Stimulated activated CD4-positive, alpha-beta T cell treated with anti-CD3 and anti-CD28 coated beads, TNF-alpha, amount 100 ng/mL, for 4 hours (primary cell): ENCODE measurements at places on chromosomes 16 and 17.

GRCh38 chr17:35089586-35090296, 26.2 kb upstream of the RFFL start:
- DNase-seq, result no peak

DNA sequence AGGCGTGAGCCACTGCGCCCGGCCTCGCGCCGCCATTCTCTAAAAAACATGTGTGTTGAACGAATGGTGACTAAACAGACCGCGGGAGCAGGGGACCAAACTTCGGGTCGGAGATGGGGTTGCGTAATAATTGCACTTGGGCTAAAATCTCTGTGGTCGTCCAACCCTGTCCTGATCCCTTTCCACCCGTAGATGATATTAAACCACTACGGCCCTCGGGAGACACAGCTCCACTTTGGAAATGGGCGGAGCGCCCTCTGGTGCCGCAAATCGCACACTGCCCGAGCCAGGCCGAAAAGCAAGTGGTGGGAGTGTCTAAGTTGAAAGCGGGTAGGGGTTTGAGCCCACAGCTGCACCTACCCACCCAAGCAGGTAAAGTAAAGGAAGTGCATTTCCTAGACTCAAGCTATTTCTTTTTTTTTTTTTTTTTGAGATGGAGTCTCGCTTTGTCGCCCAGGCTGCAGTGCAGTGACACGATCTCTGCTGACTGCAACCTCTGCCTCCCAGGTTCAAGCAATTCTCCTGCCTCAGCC, 17.0 kb downstream of the CAVIN1 start:
- peak; percentile 69 for DNase-seq

DNA sequence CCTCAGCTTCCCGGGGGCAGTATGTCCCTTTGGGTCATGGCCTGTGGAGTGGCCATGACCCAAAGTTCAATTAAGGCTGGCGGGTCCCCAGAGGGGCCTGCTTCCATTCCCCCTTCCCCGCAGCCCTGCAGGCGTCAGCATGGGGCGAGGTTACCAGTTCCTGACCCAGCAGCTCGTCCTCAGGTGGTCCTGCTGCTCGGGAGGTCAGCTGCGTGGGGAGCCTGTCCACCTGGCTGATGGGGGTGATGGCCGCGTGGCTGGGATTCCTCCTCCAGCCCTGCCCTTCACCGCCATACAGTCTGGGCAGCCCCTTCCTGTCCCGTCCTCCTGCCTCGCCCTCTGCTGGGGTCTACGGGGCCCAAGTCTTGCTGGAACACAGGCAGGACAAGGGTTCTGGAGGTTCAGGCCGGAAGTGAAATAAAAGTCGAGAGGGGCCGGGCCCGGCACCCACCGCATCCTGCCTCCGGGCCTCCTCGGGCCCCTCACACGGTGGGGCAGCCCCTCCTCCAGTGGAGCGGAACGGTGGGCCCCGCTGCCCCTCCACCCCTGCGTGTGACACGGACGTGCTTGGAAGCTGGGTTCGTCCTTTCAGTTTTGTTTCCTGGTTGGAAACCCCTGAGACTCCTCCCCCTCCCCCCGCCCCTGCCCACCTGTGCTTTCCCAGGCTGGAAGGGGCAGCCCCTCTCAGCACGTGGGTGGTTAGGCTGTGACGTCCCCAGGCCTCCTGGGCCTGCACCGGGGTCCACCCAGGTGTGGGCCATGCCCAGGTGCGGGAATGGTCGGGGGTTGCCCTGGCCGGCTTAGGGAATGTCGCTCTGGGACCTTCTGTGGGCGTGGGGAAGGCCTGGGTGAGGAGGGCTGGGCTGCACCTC, 6.8 kb downstream of the UBALD2 start:
- peak; percentile 73 for DNase-seq

- no peak for DNase-seq
Observed at GRCh38 chr16:871562-872345, 71.2 kb upstream of the GNG13 start.

DNA sequence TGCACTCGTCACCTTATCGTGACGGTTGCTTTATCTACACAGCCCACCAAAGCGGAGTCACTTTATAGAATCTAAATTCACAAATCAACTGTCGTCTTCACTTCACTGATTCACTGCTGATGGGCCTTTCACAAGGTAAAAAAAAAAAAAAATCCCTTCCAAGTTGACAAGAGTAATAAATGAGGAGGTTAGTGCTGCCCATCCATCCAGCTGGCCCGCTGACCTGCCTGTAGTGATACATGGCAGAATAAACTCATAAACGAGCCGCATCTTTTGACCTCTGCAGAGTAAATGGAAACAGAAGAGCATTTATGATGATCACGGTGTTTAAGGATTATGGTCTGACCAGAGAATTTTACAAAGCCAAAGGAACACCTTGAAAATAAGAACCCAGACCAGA, 227.3 kb upstream of the IRX5 start:
- DNase-seq, result no peak

DNA sequence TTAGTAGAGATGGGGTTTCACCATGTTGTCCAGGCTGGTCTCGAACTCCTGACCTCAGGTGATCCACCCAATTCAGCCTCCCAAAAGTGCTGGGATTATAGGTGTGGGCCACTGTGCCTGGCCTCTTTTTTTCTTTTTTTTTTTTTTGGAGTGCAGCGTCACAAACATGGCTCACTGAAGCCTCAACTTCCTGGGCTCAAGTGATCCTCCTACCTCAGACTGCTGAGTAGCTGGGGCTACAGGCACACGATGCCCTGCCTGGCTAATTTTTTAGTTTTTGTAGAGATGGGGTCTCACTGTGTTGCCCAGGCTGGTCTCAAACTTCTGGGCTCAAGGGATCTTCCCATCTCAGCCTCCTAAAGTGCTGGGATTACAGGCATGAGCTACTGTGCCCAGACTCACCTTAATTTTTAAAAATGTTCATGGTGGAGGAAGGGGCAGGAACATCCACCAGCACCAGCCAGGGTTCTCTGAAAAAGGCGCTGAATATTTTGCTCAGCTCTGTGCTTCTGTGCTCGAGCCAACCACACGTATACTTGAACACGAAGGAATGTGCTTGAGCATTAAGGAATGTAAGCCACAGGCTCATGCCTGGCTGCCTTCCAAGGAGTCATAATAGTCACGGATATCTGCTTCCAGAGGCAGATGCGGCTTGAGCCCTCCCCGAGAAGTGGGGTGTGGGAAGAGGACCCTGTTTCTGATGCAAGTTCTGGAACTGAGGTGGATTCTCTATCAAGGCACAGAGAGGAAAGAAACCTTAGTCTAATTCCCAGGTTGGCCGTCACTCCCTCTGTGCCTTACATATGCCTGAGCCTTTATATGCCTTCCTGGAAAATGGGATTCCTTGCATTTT, 65.5 kb upstream of the CREBBP start:
- no peak for DNase-seq
